ENCODE measurements at places on chromosomes 5 and 9.

- DNase-seq = no peak
Measured at GRCh38 chr9:92850898-92851297, 26.9 kb downstream of the ZNF484 start.

DNA sequence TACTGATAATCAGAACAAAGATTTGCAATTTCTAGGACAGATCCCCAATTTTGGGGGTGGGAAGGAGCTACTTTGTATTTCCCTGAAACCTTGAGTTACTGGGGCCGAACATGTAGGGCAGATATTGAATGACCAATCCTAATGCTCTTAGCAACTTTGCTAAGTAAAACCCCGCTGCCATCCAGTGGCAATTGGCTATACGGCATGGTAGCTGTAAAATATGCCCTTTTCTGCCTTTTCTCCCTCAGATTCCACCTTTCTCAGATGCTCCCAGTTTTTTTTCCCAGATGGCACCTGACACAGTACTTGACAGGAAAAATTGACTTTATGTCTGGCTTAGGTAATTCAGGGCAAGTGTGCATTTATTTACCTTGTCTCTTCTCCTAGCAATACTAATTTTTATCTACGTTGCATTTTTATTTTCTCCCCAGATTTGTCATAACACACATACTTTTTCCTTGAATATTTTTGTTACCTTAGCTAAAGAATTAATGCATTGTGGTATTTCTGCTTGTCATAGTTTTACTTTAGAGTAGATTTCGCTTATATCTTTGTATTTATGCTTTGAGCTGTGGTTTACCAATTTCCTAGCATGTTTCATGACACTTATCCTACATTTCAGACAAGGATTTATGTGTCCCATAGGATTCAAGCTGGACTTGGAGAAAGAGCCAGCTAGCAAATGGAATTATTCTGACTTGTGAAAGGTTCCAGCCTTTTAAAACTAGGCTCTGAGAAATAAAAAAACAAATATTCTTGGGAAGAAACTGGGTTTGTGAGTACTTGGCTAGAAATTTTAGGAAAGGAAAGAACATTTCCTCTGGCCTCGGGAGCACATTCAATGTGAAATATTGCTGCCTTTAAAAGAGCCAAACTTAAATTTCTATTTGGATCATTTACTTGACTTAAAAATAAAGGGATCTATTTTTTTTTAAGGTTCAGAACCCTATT lies 37.4 kb downstream of the PIK3R1 start:
- no peak for DNase-seq

DNA sequence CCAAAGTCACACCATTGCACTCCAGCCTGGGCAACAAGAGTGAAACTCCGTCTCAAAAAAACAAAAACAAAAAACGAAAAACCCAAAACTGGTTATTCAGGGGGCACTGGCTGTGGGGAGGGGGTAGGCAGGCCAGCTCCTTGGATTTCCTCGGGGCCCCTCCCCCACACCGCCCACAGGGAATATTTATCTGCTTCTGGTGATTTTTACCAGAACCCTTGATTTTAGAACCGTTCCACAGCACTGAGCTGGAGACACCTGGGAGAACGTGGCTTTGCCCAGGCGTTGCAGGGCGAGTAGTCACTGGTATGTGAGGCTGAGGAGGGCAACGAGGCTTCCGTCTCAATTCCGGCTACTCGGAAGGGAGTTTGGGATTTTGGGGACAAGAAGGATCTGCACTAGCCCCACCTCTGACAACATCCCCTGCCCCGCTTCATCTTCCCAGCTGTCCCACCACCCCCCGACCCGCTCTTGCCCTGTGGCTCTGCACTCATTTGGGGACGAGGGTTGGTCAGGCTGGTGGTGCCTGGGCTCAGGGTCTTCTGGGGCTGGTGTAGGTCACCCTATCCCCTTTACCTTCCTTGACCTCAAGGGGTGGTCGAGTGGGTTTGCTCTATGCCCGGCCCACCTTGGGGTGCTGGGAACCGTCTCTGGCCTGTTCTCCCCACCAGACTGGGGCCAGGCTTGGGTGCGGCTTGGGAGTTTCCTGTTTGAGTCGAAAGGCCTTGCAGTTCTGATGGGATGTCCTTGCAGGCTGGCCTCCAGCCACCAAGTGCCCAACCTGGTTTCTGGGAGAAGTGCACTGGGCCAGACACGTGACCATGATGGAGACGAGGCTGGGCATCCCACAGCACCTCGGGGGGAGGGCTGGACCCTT lies 3.5 kb downstream of the AHRR start:
- DNase-seq = no peak

GRCh38 chr9:104658496-104659195 lies 35.7 kb upstream of the OR13D1 start:
- no peak for DNase-seq

DNA sequence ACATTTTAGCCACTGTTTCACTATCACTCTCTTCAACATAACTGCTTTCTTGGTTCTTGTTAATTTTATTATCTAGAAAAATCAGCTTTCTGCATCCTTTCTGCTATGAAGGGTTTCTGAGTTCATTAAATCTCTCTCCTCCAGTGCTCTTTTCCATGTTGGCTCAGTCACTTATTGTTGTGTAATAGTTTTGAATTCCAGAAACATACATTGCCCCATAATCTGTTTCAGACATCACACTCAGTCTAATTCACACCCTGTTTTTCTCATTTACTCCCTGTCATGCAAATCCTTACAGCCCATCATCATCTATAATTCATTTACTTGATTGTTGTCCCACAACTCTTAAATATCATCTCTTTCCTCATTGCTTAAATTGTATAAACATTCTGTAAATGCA lies 176.1 kb upstream of the CDH12 start:
- DNase-seq = no peak

GRCh38 chr9:69179037-69179436 lies 5.0 kb downstream of the TJP2 start:
- DNase-seq = no peak

DNA sequence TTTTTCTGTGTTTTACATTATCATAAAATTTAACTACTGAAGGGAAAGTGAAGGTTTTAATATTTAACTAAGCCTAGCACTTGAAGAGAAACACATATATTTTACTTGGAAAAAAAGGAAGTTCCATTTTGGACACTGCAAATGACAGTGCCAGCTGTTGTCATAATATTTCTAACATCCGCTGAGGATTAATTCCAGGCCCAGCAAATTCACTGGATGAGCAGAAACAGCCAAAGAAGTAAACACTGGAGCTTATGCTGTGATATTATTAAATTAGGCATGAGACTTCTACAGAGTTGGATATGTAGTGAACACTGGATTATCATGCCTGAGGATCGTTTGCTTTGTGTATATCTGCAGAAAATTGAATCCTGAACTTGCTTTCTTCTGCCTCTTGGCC lies 67.6 kb downstream of the GHR start:
- no peak for DNase-seq

DNA sequence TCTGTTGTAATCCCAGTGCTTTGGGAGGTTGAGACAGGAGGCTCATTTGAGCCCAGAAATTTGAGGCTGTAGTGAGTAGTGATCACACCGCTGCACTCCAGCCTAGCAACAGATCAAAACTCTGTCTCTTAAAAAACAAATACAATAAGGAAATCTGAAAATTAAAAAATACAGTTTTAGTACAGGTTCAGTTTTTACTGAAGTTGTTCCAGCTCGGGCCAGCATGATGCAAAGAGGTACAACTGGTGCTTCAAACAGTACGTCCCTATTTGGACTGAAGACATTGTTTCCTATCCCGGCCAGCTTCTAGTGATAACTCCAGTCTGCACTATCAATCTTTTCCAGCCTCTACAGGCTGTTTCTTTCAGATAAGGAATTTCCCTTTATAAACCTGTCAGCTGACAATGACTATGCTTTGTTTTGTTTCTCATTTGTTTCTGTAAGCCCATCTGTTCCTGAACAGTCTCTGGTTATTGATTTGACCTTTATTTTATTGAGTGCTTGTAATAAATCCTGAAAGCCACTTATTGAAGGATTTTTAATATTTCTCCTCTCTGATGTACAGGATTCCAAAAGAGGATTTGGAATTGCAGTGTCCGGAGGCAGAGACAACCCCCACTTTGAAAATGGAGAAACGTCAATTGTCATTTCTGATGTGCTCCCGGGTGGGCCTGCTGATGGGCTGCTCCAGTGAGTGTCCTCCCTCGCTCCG lies 41.9 kb downstream of the TJP2 start:
- DNase-seq = no peak

DNA sequence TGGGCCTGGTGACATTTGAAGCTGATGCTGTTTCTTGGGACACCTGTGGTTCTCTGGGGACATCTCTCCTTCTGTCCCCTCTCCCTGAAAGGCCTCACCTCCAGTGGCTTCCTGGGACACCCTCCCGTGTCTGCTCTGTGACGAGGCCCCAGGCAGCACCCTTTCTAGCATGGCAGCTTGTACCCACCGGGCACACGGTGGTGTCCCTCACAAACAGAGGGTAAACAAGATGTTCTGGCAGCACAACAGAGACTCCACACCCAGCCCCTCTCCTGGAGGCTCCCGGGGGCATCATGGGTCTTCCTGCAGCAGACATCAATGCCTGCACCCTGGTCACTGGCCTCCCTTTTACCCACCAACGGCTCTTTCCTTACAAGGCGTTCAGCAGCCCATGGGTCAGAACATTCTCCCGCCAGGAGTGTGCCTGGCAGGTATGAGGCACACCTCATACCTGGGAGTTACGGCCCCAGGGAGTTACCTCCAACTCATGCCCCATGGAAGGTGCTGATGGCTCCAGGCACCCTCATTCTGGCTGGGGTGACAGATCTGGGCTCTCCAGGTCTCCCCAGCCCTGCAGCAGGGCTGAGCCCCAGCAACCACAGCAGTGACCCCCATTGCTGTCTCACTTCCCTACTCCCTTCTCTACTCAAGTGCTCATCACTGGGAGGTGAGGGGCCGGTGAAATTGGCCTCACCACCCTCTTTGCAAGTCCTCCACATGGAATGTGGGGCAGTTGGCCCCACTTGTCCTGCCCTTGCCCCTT lies 51.1 kb downstream of the BARX1 start:
- DNase-seq = no peak

- no peak for DNase-seq
Measured at GRCh38 chr5:57862471-57862911, 379.9 kb upstream of the ACTBL2 start.

DNA sequence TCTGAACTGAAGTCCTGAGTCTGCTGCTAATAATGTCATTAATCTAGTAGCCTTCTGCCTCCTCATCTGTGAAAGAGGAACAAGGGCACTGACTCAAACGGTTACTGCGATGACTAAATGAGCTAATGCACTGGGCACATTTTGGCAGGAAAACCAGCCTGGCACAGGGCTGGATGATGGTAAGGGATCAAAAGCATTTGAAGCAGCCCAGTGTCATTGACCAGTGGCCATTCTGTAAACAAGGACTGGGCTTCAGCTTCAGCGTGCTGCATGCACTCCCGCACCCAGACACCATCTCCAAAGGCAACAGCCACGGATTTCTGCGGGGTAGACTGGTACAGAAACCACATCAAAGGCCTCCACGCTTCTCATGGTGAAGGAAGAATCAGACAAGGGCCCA lies 8.0 kb downstream of the GCNT4 start:
- DNase-seq = no peak

DNA sequence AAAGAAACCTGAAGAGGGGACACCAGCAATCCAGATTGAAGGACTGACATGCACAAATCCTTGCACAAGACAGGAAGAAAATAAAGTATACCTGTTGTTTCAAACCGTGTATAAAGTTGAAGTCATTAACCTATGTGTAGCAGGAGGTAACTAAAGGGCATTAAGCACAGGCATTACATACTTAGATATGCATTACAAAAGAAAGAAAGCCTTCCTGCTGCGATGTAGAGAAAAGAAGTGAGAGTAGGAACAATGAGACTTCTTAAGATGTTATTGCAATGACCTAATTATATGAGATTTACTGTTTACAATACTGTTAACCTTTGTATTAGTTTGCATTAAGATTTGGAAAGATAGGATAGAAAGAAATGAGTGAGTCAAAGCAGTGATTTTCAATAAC lies 308.9 kb upstream of the PTPRD start:
- no peak for DNase-seq

- no peak for DNase-seq
Measured at GRCh38 chr5:160266752-160267345, 37.5 kb downstream of the FABP6 start.

- no peak for DNase-seq
Measured at GRCh38 chr5:38846379-38847011, 683 bp downstream of the OSMR start.
